ENCODE measurements at places on chromosomes 13 and 19.

DNA sequence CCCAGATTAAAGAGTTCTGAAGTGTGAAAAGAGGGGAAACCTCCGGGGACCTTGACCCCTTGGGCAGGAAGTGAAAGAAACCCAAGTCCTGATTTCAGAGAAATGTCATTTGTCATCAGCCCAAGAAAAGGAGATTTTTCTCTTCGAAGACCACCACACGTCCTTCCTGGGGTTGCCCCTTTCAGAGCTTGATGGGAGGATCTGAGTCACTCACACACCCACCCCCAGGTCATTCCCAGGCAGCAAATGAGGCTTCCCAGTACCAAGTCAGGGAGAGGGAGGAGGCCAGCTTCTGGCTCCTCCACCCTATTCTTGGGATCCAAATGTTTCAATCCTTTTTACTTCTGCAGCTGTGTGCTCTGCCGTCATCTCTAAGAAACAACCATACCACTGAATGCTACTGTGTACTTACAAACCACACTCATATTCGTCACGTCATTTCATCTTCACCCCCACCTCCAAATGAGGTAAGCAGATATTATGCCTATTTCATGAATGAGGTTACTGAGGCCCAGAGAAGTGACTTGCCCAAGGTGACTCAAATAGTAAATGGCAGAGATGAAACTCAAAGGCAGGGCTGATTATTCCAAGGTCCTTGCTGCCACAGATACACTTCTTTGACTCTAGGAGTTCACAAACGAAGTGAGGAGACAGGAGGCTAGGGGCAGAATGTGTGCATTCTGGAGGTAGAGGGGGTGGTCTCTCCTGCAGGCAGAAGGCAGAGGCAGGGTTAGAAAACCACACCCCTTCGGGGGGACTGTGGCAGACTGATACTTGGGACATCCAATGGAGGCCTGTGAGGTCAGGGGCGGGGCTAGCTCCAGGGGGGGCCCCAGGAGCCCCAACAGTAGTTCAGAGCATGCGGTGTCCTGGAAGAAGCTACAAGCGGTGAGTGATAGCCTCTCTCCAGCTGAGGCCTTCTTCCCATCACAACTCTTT is 5.0 kb upstream of the KMT2B start:
- DNase-seq = no peak

GRCh38 chr19:46603752-46604231 is 2.7 kb downstream of the CALM3 start:
- no peak for DNase-seq

DNA sequence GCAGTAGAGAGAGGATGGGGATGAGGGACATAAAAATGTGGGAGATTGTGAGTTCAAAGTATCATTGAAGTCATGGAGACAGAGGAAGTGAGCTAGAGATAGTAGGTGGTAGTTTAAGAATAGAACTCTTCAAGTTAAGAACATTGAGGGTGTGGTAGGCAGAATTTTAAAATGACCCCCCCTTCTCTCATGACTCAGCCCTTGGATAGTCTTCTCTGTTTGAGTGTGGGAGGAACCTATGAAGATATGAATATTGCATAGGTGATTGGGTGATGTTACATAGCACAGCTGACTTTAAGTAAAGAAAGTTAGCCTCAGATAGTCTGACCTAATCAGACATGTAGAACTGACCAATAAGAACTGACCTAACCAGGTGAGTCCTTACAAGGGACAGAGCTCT is 418.6 kb downstream of the FOXO1 start:
- no peak for DNase-seq

DNA sequence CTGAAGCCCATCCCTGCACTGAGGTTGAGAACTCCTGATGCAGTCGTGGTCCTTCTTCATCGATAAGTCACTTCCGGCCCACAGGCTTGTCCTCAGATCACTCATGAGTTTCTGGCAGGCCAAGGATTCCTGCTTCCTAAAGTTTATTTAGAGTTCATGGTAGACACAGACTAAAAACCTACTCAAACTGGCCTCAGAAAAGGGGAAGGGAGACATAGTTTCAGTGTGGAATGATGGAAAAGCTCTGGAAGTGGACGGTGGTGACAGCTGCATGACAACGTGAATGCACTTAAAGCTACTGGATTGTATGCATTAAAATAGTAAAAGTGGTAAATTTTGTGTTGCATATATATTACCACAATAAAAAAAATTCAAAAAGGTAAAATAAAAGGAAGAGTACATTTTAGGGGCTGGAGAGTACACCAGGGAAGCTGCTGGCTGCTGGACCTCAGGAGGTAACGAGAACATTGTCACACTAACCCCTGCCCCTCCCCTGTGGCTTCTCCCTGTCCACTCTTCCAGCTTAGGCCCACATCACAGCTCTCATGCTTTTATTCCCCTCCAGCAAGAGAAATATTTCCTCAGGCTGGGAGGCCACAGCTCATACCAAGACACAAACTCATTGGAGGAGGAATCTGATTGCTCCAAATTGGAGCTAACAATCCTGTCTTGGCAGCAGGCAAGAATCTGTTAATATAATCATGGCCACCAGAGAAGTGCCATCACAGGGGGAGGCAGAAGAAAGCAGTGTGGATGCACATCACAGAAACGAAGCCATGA is 741.0 kb downstream of the UQCRFS1 start:
- DNase-seq = no peak

DNA sequence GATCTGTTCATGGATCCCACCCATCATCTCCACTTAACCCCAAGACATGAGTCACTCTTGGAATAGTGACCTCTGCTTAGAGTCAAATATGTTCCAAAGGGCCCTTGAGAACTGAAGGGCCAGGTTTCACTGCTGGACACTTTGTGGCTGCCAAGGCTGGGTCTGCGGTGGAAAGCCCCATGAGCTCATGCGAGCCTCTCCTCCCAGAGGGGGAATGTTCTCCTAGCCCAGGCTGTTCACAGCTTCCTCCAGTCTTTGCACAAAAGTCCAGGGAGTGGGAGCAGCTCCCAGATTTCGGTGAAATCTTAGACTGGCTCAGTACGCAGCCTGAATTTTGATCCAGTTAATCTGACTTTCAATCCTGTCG is 732 bp upstream of the DCLK1 start:
- DNase-seq = no peak

DNA sequence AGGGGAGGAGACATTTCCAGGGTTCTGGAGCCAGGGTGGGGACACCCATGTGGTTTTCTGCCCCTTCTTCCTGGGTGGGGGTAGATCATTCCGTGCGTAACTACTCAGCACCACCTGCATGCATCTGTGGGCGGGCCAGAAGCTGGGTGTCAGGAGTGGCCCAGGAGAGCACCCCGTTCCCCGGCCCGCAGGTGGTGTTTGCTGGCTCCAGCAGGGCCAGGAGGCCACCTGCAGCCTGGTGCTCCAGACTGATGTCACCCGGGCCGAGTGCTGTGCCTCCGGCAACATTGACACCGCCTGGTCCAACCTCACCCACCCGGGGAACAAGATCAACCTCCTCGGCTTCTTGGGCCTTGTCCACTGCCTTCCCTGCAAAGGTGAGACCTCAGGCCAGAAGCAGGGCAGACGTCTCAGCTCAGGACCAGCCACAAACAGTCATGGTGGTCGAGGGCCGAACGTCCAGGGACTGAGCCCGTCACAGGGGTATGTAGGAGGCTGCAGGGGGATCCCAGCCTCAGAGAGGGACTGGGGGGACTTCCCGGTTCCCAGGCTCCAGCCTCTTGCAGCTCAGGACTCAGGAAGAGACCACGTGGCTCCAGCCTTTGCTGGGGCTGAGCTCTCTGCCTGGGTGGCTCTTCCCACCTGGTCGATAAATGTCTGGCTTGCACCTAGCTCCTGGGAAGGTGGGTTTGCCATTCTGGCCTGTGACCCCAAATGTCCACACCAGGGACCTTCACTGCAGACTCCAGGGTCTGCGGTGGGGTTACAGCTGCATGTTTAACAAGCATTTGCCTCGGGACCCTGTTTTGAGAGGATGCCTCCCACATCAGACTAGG is 1.6 kb downstream of the FSTL3 start:
- no peak for DNase-seq

- DNase-seq = no peak
Observed at GRCh38 chr19:3360421-3361383, 5.7 kb upstream of the NFIC start.

GRCh38 chr19:18422530-18423191 is 3.5 kb downstream of the SSBP4 start:
- no peak for DNase-seq

DNA sequence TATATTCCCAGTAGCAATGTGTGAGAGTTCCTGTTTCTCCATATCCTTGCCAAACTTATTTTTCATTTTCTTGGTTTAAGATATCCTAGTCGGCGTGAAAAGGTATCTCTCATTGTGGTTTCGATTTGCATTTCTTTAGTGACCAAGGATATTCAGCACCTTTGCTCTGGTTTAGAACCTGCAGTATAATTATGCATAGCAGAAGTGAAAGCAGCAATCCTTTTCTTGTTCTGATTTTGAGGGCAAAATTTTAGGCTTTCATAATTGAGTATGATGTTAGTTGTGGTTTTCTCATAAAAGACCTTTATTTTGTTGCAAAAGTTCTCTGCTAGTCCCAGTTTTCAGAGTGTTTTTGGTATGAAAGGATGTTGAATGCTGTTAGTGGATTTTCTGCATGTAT is 491.0 kb downstream of the FGF9 start:
- DNase-seq = no peak

DNA sequence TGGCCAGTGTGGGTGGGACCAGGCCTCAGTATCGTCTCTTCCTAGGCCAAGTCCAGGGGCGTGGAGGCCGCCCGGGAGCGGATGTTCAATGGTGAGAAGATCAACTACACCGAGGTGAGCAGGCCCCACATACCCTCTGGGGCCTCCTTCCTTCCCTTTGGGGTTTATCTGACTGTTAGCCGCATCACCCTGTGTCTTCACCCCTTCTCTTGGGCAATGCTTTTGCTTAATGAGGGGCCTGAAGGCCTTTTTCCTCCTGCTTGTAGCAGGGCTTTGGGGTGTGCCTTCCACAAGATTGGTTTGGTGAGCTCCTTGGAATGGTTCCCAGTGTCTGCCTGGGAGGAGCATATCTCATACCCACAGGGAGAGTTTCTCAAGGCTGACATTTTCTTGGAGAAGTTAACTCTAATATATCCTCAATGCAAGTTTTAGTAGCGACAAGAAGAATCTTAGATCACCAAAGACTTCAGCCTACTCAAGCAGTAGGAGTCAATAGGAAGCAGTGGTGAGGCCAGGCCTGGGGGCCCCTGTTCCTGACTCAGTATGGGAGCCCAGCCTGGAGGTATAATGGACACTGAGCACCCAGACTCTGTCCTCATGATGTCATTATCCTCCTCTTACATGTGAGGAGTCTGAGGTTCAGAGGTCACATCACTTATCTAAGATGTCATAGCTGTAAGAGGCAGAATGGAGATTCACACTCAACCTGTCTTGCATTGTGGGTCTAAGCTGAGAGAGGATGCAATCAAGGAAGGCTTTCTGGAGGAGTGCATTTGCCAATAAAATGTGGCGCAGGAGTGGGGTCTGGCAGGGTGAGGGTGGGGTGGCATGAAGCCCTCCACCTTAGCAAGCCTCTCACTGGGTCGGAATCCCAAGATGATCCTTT is 2.0 kb downstream of the GPI start:
- no peak for DNase-seq

DNA sequence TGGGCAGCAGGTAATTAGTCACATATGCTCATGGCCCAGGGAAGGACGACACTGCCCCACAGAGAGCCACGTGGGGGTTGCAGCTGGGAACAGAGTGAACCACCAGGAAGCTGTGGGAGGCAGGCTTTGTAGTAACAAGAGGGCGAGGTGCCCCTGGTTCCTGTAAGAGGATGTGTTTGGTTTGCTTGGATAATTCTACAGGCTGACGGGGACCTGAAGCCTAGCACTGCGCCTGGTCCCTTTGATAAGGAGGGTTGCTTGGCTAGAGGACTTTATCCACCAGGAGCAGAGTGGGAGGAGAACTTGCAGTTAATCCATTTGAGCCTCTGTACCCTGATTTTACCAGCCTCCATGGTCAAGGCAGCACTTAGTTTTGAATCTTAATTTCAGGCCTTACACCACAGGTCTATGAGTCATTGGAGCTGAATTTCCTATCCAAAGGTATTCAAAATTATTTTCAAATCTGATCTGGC is 67.4 kb upstream of the CLDN10 start:
- no peak for DNase-seq

GRCh38 chr13:85521657-85522056 is 277.6 kb downstream of the SLITRK6 start:
- peak; percentile 46 for DNase-seq

GRCh38 chr19:55348317-55349034 is 6.0 kb downstream of the COX6B2 start:
- no peak for DNase-seq

- DNase-seq = no peak
Observed at GRCh38 chr13:44399074-44399473, 25.4 kb downstream of the SERP2 start.

- peak; percentile 38 for DNase-seq
Observed at GRCh38 chr13:75147946-75148345, 334.0 kb downstream of the TBC1D4 start.

- DNase-seq = no peak
Observed at GRCh38 chr19:4987692-4988370, 18.9 kb downstream of the KDM4B start.

Measured in right lung (tissue), 10 donors.